NCI-H510A (cell line): ENCODE measurements at places on chromosomes 7 and 10.
A peak's percentile ranks its signal among the peaks of the same experiment; 100 is the strongest.

GRCh38 chr7:127879942-127880341 is 151.3 kb downstream of the LRRC4 start:
- DNase-seq, result no peak

GRCh38 chr7:158060216-158060615 is 527.4 kb downstream of the PTPRN2 start:
- no peak for DNase-seq

- no peak for DNase-seq
Measured at GRCh38 chr10:43688348-43688892, 39.7 kb upstream of the ZNF32 start.

GRCh38 chr10:93471110-93471651 is 11.0 kb downstream of the MYOF start:
- no peak for DNase-seq

GRCh38 chr10:234708-235406 is 99.6 kb downstream of the ZMYND11 start:
- DNase-seq, result no peak

GRCh38 chr7:85285527-85285926 is 98.7 kb upstream of the SEMA3D start:
- DNase-seq, result no peak

DNA sequence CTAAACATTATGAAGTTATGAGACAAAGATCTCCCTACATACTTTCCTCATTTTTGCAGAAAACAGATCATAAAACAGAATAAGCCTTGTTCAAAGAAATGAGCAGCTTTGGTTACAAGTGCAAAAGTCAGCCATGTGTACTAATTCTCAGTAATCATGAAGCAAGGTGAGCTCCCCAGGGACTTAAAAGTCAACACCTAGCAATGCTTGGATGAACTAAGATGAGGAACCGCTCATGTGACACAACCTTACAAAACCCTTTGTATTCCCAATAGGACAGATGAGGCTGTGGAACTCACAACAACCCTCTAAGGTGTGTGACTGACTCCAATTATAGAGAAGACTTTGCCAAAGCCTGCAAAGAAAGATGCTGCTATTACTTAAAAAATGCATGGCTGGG is 154.5 kb downstream of the SLC25A13 start:
- no peak for DNase-seq

- no peak for DNase-seq
Measured at GRCh38 chr7:139825666-139826290, 3.3 kb upstream of the TBXAS1 start.

DNA sequence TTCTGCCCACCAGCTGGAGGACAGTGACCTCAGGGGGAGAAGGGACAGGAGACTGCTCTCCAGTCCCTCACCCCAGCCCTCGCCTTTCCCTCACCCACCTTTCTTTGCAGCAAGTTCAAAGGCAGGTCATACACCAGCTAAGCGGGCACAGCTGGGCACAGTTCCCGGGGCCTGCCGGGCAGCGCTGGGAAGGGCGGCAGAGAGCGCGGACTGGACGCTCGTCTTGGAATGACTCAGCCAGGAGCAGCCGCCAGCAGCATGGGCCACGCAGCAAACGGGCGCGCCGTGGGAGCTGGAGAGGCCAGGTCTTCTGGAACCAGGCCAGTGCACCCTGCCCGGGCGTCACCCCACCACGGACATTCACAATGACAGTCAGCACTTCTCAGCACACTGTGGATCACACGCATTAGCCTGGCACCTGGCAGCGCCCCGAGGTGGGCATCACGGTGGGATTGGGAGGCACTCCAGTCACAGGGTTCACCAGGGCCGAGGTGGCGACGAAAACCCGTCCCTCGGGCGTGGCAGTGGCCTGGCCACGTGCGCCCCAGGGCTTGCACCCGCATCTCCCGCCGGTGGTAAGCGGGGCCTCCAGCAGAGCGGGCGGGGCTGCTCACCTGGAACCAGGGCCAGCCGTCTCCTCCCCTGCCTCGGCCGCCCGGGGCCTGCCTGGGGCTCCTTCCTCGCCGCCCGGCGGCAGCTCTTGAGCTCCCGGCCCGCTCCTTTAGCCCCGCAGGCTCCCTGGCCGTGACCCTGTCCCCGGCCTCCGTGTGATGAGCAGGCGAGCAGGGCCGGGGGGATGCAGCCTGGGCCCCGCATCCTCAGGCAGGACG is 29.0 kb upstream of the WDFY4 start:
- peak; percentile 47 for DNase-seq

DNA sequence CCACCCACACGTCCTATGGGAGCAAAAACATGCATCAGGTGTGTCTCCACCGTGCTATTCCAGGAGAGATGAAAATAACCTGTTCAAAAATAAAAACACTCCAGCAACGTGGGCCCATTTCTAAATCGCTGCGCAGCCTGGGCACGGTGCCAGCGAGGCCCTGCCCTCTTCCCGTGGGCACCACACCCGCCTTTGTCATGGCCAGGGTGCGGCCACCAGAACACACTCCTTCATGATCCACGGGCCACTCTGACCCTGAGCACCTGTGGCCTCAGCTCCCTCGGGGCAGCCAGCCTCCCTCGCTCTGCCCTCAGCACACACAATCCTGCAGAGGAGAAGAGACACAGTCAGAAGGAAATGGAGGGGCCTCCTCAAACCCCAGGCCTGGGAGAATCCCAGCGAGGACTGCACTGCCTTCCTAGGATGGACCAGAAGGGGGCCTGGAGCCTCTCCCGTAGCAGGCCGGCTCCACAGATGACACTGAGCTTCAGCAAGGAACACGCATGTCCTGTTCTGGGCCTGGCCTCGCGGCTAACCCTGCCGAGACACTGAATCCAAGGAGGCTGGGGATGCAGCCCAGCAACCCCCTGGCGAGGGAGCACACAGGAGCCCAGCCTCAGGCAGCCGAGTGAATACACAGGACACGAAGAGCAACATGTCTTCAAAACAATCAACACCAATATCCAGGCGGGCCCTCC is 169.0 kb downstream of the MAD1L1 start:
- DNase-seq, result no peak

GRCh38 chr10:25023278-25023677 is 6.9 kb downstream of the THNSL1 start:
- no peak for DNase-seq

- DNase-seq, result no peak
Measured at GRCh38 chr10:117502421-117503243, 39.9 kb upstream of the EMX2 start.

DNA sequence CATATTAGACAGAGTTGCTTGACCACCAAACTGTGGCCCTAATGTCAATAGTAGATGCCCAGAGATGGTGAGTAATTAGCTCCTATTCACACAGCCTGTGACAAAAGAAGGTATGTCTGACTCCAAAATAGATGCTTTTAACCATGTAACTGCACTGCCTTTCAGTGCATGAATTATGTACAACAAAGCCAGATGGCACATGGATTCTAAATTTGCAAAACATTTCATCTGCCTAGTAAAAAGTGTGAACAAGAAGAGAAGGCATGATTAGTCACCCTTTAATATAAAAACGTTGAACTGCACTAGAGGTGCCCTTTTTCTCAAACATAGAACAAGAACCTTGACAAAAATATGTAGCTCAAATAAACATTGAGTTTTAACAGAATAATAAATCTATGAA is 35.5 kb upstream of the PTPRZ1 start:
- DNase-seq, result no peak

- no peak for DNase-seq
Measured at GRCh38 chr7:100949227-100949932, at the start of gene MUC3A. TSS of gene MUC3A (plus strand) at chr7:100949534. CDS start at chr7:100949625, 91 bp downstream.

DNA sequence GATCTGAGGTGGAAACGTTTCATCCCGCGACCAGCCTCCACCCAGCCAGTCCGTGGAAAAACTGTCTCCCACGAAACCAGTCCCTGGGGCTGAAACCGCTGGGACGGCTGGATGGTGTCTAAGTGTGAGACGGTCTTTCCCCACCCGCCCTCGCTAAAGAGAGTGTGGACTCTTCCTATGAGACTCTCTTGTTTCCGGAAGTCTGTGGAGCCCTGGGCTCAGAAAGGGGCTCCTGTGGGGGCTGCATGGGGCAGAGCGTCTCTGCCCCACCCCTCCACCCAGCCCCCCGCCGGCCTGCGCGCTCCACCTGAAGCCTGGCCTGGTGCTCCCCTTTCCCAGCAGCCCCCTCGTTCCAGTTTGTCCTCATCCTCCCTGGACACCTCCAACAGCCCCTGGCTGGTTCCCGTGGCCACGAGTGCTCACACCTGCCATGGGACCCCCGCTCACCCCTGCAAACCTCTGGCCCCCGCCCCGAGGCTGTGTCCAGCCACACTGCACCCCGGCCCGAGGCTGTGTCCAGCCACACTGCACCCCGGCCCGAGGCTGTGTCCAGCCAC is 28.7 kb downstream of the CFAP46 start:
- no peak for DNase-seq

- DNase-seq, result no peak
Measured at GRCh38 chr7:69687739-69688433, 89.6 kb downstream of the AUTS2 start.

DNA sequence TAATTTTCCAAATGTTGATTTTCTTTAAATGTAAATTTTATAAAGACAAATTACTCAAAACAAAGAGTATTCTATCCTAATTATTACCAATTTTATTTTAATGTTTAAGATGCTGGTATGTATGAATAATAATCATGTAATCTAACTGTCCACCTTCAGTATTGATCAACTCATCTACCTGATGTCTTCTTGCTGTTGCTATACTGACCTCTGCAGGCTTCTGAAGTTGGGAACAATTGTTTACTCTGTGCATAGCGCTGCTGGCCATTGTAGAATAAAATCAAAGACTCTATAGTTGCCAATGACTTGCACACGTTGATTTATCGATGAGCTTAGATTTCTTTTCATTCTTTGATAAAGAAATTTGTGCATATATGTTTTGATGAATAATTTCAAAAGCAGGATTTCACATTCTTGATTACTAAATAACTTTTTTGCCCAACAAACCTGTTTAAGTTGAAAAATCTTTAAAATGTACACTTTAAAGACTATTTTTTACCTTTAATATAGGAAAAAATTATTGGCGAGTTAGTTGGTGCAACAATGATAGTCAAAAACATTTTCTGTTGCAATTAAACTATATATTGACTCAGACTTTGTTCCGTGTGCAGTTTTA is 282.3 kb downstream of the TFEC start:
- no peak for DNase-seq

GRCh38 chr7:127438836-127439235 is 46.3 kb upstream of the ZNF800 start:
- no peak for DNase-seq

GRCh38 chr10:88792661-88793060 is 9.9 kb upstream of the LIPM start:
- no peak for DNase-seq

GRCh38 chr10:30420266-30420665 is 13.7 kb upstream of the MAP3K8 start:
- DNase-seq, result no peak

GRCh38 chr10:11145495-11145855 is 127.8 kb downstream of the CELF2 start:
- no peak for DNase-seq

DNA sequence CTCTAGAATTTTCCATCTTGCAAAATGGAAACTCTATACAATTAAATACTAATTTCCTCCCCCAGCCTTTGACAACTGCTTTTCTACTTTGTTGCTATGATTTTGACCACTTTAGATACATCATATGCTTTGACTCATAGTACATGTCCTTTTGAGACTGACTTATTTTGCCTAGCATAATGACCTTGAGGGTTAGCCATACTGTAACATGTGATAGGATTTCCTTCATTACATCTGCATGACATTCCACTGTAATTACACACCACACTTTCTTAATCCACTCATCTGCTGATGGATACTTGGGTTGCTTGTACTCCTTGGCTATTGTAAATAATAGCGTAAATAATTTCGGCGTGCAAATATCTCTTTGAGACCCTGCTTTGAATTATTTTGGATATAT is 127.7 kb downstream of the JAZF1 start:
- no peak for DNase-seq

- DNase-seq, result no peak
Measured at GRCh38 chr7:129903935-129904334, 48.8 kb downstream of the UBE2H start.

- peak; percentile 67 for DNase-seq
Measured at GRCh38 chr10:102157224-102157623, 5.0 kb downstream of the NOLC1 start.

DNA sequence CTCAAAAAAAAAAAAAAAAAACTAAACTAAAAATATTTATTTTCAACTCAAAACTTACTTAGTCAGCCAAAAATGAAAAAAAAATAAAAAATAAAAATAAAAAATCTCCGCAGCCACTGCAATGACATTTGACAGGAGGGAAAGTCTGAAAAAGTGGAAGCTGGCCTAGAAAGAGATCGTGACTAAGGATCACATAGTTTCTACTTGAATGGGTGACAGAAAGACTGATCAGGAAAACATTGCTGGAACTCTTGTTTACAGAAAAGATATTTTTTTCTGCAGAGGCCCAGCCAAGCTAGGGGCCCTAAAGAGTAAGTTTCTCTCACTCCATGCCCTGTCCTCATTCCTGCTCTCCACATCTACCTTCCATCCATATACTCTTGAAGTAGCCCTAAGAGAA is 92.8 kb upstream of the KCND2 start:
- DNase-seq, result no peak
